ENCODE measurements at places on chromosomes 12 and 14.
A peak's percentile ranks its signal among the peaks of the same experiment; 100 is the strongest.

DNA sequence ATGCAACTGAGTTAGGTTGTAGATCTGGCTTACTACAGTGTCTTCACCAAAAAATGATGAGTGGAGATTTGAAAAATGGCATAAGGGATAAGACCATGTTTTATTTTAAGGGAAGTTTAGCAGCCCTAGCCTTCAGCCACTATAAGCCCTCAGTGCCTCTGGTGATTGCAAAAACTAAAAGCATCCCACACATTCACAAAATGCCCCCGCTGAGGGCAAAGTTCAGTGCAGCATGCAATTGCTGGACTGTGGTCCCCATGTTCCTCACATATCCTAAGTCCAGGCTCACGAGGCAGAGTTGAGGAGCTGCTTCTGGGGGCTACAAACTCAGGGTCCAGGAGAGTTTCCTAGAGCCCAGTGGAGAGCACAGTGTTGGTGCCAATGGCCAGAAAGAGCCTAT, 29.6 kb upstream of the NCOR2 start:
- no peak for DNase-seq

GRCh38 chr12:130357729-130358330, 20.1 kb downstream of the PIWIL1 start:
- no peak for DNase-seq

DNA sequence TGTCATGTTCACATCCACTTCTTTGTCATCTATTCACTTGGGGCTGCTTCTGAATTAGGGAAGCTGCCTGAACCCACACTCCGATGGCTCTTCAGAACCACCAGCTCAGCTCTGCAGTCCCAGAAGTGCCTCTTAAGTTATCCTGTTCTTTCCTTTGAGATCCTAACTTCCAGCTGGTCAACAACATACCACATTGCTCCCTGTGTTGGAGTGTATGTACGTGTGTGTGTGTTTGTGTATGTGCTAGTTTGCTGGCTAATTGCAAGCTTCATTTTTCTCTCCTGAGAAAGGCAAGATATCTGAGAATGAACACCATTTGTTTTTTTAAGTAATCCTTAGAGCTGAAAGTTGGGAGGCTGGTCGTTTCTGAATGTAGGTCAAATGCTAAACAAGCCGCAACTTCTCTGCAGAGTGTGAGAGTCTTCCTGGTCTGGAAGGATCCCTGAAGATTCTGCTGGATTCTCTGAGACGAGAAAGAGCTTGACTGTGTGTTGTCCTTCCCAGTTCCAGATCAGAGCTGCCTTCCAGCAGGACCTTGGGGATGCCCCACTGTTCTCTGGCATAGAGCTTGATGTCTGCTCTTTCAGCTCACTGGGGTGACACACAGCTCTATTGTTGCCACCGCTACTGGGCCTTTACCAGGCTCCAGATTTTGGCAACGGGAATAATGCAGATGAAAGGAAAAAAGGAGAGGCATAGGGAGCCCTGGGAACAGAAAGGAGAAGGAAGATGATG, 839 bp downstream of the GSG1 start:
- no peak for DNase-seq

DNA sequence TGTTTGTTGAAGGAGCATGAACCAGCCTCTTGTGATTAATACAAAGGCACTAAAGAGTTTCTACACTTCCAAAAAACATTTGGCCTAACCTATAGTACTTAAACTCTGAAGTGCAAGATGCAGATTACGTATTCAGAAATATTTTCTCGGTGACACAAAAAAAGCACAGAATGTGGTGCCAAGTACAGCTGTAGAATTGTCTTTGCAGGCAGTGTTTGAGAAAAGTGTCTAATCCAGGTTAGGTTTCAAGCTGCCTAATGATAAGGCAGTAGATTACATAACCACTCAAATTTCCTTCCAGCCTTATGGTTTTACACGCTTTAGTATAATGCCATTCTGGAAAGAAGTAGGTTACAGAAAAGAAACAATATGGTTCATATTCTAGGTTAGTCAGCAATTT, 205.2 kb downstream of the KLHL28 start:
- DNase-seq = no peak

- DNase-seq = no peak
These were observed 230.5 kb downstream of the PCNX1 start for GRCh38 chr14:71137536-71138447.

DNA sequence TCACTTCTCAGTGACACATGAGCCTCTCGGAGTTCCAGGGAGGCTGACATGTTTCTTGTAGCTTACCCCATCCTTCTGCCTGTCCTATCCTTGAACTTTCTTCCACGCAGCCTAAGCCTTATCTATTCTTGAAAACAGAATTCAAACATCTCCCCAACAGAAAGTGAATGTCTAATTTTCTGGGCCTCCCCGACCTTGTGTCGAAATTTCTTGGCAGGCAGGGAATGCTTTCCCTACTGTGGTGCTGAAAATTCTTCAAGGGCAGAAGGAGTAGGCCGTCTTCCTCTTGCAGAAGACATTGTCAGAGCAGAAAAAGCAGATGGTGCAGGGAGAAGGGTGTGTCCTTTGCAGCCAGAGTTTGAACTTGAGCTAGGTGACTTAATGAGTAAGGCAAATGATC, 63.0 kb upstream of the TCL1B start:
- DNase-seq = no peak

GRCh38 chr14:97390096-97390724, 593.0 kb downstream of the VRK1 start:
- peak; percentile 67 for DNase-seq

DNA sequence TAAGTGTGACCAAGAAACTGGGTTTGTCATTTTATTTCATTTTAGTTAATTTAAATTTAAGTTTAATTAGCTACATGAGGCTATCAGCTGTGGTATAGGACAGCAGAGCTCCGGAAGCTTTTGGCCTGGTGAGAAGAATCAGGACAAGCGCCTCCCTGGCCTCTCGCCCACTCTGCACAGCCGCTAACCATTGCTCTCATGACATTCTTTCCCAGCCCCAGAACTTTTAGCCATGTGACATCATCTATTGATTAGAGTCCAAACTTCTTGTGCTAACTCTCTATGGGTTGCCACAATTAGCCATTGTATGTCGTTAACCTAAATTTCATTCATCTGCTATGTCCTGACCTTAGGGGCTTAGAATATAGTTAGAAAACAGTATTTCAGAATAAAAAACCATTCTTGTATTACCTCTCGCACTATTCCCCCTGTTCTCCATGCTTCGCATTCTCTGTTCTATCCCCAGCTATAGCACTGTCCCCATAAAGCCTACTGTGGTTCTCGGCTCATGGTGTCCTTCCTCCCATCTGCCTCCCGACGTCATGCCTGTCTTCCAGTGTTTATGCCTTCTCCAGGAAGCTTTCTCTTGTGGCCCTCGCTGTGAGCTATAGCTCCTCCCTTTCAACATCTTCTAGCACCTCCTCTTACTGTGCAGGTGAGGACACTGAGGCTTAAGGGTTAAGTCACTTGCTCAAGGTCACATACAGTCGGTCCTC, 23.5 kb downstream of the SSH1 start:
- DNase-seq = peak; percentile 81

GRCh38 chr14:35938770-35939169, 112.6 kb downstream of the BRMS1L start:
- no peak for DNase-seq

GRCh38 chr14:36676236-36676635, 14.6 kb downstream of the PAX9 start:
- DNase-seq = no peak

- DNase-seq = no peak
These were observed 1221.4 kb downstream of the VRK1 start for GRCh38 chr14:98018628-98019027.

GRCh38 chr12:105036937-105037649, 47.2 kb downstream of the ALDH1L2 start:
- no peak for DNase-seq

DNA sequence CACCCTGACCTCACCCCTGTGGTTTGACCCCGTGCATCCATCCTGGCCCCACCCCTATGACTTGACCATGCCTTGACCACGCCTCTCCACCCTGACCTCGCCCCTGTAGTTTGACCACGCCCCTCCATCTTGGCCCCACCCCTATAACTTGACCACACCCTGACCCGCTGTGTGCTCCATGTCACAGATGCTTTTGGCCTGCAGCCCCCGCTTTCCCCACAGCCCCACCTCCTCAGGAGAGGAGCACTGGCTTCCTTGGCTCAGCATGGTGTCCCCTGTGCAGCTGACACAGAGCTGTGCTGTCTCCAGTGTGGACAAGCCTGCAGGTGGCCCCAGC, 269.9 kb upstream of the SFSWAP start:
- DNase-seq = peak; percentile 43

GRCh38 chr14:105852378-105853088, 326.1 kb downstream of the TMEM121 start:
- DNase-seq = no peak

GRCh38 chr12:40208707-40209446, 15.9 kb upstream of the LRRK2 start:
- DNase-seq = no peak

All from psoas muscle (tissue), 8 donors.